ENCODE measurements at places on chromosomes 7 and 10. TPM values are rescaled to one million over a fixed set of nuclear protein-coding genes. Genes with fewer than 3 reads are reported as not detected.

Gene FEZF1
- total RNA-seq: not detected

Gene LRRC18
- under 0.01 TPM for total RNA-seq

Gene C7orf57
- total RNA-seq: not detected

Gene SYT15B
- total RNA-seq: not detected

Gene TACR2
- total RNA-seq: not detected

Gene FHIP2A
- total RNA-seq: 27.5 TPM

Gene FFAR4
- total RNA-seq: not detected

Gene MCU
- 49.0 TPM for total RNA-seq

Gene HIPK2
- total RNA-seq: 13.7 TPM

Gene TASOR2
- 76.1 TPM for total RNA-seq

Gene IFIT5
- 27.5 TPM for total RNA-seq

Gene IFIT1B
- total RNA-seq: not detected

Gene SPAG6
- total RNA-seq: 0.15 TPM

Gene RHOBTB1
- 16.0 TPM for total RNA-seq

Gene NUB1
- total RNA-seq: 52.1 TPM

Gene AGBL3
- total RNA-seq: 0.83 TPM

Gene POLR1F
- total RNA-seq: 17.6 TPM

Gene RARRES2
- total RNA-seq: 20.7 TPM

Gene HOXA10
- total RNA-seq: 0.15 TPM

Gene NEUROD6
- total RNA-seq: not detected

Gene MMD2
- total RNA-seq: not detected

Gene ELAPOR2
- 4.2 TPM for total RNA-seq

Gene PAX4
- total RNA-seq: not detected

Gene CACNB2
- total RNA-seq: 1.2 TPM

Gene AGR2
- not detected for total RNA-seq

Gene LEP
- not detected for total RNA-seq

Gene CPA2
- not detected for total RNA-seq

Gene PNLIPRP1
- total RNA-seq: not detected

Gene ADK
- 26.8 TPM for total RNA-seq

Gene ICA1
- 0.33 TPM for total RNA-seq

Gene ERV3-1
- total RNA-seq: 9.0 TPM

Gene TMEM213
- total RNA-seq: not detected

Gene SLC16A9
- 0.33 TPM for total RNA-seq

Gene VPS50
- 33.1 TPM for total RNA-seq

Gene ASZ1
- not detected for total RNA-seq

Gene SNX10
- 0.15 TPM for total RNA-seq

Gene POLR2J2
- total RNA-seq: 2.5 TPM

Gene TDRD1
- total RNA-seq: 0.50 TPM

Gene MKI67
- 1.8 TPM for total RNA-seq

Gene SPDYE2B
- total RNA-seq: not detected

Gene IFIT2
- total RNA-seq: 8.7 TPM

Gene NOLC1
- total RNA-seq: 28.4 TPM

Gene HABP2
- not detected for total RNA-seq

Gene PAPOLB
- 0.15 TPM for total RNA-seq

Gene ZNF488
- not detected for total RNA-seq

Gene DOCK4
- 29.5 TPM for total RNA-seq

Gene PCLO
- total RNA-seq: 0.33 TPM

Gene SYT15
- 0.15 TPM for total RNA-seq

Gene UNCX
- not detected for total RNA-seq

Gene TAS2R3
- total RNA-seq: 1.8 TPM

Gene UBE2D1
- total RNA-seq: 11.3 TPM

Gene CNNM1
- total RNA-seq: 0.33 TPM

Gene TMEM140
- 14.1 TPM for total RNA-seq

Gene C7orf33
- not detected for total RNA-seq

Gene TAS2R4
- 1.7 TPM for total RNA-seq

Gene TCAF2
- total RNA-seq: 2.6 TPM
